Mucosa of gallbladder (tissue), 1 donor: ENCODE measurements at places on chromosomes 7 and 10. TPM values are rescaled to one million over a fixed set of nuclear protein-coding genes. Genes with fewer than 3 reads are reported as not detected.
A peak's percentile ranks its signal among the peaks of the same experiment; 100 is the strongest.

GRCh38 chr10:48800007-48800675, 115.5 kb downstream of the WDFY4 start:
- DNase-seq: no peak

DNA sequence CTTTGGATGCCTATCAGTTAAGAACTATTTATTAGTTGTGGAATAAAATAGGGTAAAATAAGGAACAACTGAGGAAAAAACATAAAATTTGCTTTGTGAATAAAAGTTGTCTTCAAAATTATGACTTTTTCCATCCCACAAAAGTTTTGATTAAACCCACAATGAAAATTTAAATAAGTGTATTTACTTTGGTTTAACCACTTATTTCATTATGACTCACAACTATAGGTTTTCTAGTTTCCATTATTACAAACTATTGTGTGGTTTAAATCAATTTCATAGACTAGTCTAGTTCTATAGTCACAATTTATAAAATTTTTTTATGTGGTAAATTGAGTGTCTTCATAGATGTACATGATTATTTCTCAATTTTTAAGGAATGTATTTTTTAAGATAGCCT, 116.6 kb downstream of the EGFR start:
- no peak for DNase-seq

ELFN1 gene
- total RNA-seq: 1.4 TPM

- DNase-seq: no peak
Measured at GRCh38 chr10:69786791-69787190, 14.9 kb upstream of the COL13A1 start.

- DNase-seq: no peak
Measured at GRCh38 chr10:76403912-76404311, 972.5 kb downstream of the LRMDA start.

GRCh38 chr7:15490291-15490690, 71.5 kb downstream of the AGMO start:
- no peak for DNase-seq

DNA sequence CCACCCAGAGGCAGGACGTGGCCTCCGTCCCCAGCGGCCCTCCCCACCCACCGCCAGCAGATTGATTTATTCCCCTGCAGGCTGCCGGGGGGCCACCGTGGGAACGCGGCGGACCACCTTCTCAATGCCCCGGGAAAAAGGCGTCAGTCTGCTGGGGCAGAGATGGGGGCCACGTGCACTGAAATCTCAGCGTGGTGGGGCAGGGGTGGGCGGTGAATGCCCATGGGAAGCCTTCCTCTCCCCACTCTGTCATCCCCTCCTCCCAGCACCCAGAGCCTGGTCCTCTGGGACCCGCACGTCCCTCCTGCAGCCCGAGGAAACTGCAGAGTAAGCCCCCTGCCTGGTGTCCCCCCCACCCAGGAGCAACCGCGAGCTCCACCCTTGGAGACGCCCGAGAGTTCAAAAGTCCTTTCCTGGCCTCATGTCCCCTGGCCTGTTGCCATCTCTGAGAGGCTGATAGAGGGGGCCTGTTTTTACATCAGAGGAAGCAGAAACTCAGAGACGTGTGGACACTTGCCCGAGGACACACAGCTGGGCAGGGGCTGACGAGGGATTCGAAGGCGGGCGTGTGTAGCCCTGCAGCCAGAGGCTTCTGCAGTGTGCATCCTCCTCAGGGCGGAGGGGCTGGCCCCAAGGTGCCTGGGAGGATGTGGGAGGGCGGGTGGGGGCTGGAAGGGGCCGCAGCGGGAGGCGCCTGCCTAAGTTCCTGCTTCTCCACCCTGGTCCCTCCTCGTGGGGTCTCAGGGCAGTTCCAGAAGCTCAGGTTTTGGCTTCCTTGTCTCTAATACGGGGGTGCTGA, 21.8 kb downstream of the UNCX start:
- DNase-seq: no peak

MNX1 gene
- total RNA-seq: 15.4 TPM

DNA sequence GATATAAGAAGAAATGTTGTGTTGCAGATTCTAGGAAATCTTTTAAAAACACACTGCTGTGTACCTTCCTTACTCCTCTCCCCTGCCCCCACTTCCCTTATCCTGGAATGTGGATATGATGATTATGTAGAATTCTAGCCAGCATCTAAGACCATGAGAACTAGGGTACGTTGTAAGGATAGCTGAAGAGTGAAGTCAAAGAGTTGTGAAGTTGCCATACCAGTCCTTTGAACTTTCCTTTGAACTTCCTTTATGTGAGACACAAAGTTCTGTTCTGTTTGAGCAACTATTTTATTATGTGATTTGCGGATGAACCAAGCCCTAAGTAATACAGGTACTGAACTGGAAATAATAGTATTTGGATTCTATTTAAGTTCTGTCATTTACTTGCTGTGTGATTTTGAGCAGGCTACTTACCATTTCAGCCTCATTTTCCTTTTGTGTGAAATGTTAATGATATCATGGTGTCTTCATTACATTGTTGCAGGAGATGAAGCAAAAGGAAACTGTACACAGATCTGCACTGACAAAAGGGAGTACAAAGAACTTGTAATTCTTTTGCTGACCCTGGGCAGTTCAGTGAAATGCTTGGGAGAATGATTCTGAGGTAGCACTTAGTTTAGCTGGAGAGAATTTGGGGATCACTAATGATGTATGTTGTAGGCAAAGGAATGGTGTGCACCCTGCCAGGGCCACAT, 31.4 kb downstream of the RPA3 start:
- DNase-seq: no peak

TRIM50 gene
- 1.3 TPM for total RNA-seq

UNCX gene
- not detected for total RNA-seq

CAMK1D gene
- 19.4 TPM for total RNA-seq

DNA sequence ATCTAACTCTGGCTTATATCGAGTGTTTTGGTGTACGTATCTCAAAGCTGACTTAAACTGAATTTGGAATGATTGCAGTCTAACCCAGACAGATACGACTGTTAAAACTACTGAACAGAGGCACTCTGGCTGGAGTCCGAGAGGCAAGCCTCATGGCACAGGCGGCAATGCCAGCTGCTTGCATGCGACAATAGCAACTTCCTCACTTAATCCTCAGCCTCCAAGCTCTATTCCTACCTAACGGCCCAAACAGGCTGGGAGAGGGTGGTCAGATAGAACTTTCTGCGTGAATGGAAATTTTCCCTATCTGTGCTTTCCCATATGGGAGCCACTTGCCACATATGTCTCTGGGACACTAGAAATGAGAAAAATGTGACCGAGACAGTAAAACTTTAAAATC, 292.0 kb upstream of the KLF6 start:
- no peak for DNase-seq

- no peak for DNase-seq
Measured at GRCh38 chr7:5094641-5095040, 49.0 kb downstream of the RBAK start.

DNA sequence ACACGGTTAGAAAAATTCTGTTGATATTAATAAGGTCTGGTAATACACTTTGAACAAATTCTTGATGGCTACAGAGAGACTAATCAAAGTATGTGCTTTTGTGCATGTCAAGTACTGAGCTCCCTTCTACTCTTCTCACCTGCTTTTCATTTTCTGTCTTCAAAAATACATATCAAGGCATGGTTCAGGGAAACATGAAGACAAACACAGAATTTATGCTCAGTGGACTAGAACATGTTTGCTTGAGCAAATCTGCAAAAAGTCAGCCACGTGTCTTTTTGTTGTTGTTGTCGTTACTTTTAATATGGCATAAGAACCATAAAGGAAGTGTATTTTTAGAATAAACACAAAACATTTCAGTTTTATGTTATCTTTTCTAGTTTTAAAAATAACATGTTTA, 21.9 kb downstream of the CDK13 start:
- DNase-seq: no peak

DNA sequence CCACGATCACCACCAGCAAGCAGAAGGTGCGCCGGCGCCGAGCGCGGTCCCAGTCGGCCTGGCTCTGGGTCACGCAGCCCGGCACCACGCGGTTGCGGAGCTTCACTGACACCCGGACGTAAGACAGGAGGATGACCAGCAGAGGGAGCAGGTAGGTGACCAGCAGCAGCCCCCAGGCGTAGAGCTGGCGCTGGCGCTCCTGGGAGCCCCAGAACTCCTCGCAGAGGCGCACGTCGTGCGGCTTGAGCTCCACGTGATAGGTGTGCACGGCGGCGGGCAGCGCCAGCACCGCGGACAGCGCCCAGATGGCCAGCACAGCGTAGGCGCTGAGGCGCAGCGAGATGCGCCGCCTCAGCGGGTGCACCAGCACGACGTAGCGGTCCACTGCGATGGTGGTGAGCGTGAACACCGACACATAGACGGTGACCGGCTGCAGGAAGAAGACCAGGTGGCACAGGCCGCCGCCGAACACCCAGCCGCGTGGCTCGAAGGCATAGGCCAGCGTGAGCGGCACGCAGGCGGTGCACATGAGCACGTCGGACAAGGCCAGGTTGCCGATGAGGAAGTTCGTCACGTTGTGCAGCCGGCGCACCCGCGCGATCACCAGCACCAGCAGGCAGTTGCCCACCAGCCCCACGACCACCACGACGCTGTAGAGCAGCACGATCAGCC, 920 bp downstream of the PRLHR start:
- peak; percentile 56 for DNase-seq

DNA sequence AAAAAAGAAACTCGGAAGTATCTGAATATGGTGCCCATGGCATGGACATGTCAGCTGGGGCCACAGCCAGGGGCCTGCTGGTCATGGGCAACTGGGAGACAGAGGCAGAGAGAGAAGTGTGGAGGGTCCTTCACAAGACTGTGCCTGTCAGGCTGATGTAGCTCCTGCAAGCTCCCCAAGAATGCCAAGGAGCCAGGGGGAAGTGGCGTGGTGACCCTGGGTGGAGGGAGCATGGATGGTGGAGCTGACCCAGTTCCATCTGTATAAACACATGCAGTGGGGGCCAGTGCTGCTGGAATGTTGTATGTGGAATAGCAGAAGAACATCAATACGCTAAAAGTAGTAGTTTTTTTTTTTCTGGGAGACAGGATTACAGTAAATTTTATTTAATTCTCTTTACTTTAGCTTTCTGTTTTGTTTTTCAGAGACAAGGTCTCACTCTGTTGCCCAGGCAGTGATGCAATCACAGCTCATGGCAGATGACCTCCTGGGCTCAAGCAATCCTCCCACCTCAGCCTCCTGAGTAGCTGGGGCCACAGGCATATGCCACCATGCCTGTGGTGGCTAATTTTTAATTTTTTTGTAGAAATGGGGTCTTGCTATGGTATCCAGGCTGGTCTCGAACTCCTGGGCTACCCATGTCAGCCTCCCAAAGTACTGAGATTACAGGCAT, 10.5 kb upstream of the ZMIZ2 start:
- no peak for DNase-seq

DNA sequence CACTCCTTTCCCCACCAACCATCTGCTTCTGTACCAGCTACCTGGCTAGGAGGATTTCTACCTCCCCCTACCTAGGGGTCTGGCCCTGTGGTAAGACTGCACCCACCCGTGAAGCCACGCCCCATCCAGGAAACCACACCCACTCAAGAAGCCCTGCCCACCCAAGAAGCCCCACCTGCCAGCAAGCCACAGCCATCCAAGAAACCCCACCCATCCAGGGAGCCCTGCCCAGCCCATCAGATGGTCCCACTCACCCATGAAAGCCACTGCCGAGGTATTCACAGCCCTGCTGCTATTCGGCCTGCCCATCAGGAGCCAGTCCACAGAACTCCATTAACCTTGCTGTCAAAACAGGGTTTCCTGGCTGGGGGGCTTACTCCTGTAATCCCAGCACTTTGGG, 15.6 kb upstream of the MUC3A start:
- DNase-seq: no peak

DNA sequence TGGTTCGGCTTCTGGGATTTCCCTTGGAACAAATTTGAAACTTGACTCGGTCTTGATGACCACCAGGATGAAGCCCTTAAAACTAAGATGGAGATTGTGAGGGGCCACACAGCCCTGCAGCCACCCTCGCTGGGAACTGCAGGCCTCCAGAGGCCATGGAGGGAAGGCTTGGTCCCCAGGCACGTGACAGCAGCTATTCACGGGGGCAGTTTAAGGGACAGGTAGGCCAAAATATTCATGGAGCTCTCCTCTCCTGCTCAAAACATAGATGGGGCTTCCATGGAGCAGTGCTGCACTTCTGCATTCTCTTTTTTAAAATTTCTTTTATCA, 137.0 kb downstream of the ADCY1 start:
- no peak for DNase-seq

GRCh38 chr10:29239569-29240472, 49.0 kb upstream of the LYZL1 start:
- no peak for DNase-seq

CUZD1 gene
- total RNA-seq: 2.7 TPM

- no peak for DNase-seq
Measured at GRCh38 chr10:12445701-12446334, 96.5 kb downstream of the CAMK1D start.

DNA sequence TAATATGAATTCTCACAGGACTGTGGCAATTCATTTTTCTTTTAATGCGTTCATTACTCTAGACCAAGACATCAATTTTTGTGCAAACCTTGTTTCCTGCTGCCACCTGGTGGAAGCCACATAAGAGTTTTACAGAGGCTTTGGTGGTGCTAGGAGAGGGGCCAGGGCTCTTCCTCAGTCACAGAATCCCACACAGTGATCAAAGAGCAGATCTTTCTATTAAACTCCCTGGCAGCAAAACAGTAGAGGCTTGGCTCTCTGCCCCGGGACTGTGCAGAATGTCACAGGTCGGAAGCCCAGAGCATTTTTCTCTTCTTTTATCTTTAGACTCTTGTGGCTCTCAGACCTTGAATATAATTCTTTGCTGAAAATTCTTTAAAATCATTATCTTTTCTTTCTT, 506.4 kb upstream of the C7orf33 start:
- DNase-seq: peak; percentile 67

DNA sequence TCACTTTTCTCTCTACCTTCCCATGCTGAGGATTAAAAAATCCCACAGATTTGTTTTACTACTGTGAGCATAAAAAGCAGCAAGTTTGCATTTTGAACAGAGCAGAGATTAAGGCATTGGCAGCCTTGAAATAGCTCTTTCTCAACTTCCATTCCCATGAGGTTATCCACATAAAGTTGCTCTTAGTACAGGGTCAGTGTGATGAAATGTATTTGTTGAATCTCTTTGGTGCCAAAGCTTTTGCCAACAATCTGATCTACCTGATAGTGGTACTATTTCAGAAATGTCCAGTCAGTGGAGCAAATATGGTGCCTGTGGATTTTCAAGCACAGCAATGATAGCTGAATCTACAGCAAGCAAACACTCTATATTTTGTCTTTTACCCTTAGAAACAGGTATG, 254.8 kb downstream of the INHBA start:
- DNase-seq: no peak

GRCh38 chr7:135538376-135538775, 19.3 kb upstream of the NUP205 start:
- no peak for DNase-seq

- DNase-seq: no peak
Measured at GRCh38 chr7:159218607-159219006, 73.9 kb upstream of the VIPR2 start.

GRCh38 chr7:105016709-105017656, 3.0 kb downstream of the KMT2E start:
- no peak for DNase-seq

DNA sequence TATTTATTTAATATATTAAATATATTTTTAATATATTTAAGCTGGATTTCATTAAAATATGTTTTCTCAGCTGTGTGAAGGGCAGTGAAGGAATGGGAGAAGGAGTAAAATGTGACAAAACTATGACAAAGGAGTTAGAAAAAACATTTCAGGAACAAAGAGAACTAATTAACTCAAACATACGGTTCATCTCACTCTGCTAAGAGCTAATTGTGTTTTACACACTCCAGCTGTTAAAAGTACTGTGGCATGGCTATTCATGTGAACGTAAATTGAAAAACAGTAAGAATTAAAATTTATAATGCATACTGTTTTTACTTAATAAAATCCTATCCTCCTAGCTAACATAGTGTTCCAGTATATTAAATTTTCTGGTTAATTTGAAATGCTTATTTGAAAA, 262.5 kb upstream of the GNAI1 start:
- DNase-seq: no peak
